ENCODE measurements at places on chromosomes 2 and 18. TPM values are rescaled to one million over a fixed set of nuclear protein-coding genes. Genes with fewer than 3 reads are reported as not detected.

DNA sequence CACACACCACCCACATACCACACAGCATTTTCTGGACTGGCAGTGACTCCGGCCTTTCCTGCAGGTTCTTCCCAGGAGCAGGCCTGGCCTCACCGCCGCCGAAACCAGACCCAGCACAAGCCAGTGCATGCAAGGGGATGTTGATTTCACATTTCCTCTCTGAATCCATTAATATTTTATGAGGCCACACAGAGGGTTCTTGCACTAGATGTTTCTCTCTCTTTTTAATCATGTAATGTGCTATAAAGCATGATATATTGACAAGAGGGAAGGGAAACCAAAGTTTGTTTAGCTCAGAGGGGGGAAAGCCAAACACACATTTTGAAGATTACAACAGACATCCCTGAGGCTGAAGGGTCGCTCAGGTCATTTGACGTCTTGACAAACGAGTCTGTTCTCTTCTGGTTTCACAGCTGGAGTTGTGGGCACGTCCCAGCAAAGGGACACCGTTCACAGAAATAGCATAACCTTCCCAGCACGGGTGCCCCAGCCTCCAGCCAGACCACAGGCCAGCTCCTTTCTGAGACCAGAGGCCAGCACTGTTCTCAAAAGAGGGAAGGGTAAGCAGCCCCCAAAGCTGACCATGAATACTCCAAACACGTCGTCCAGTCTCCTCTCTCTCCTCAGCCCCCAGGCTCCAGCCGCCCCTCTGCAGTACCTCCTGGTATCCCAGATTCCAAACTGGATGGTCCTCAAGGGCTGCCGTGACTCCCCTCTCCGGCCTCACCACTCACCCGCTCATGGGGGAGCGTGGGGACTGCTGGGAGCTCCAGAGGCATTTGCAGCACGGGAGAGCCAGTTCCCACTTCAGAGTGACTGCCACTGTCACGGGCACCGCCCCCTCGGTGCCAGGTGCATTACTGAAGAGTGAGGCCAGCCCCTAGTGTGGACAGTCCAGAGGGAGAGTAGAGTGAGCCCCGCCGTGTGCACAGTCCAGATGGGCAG, 340.3 kb upstream of the SALL3 start:
- no peak for DNase-seq

DNA sequence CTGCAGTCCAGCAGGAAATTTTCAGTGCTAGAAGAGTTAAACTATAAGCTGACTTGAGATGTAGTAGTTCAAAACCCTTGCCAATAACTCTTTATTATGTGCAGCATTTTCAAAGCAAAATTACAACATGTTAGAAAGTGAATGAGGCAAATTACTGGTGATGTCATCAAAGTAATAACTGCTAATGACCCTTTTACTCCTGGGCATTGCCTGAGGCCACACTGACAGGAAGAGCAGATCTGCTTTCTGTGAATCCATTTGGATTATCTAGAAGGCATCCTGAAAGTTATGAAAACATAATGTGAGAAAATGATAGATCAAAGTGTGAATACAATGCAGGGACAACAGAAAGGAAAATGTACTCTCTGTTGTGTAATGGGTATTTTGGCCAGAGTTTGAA, 139.6 kb upstream of the TRIB2 start:
- DNase-seq: no peak

- no peak for DNase-seq
Measured at GRCh38 chr2:57536535-57537231, 509.9 kb upstream of the VRK2 start.

- peak; percentile 81 for DNase-seq
Measured at GRCh38 chr2:237904831-237905599, 45.6 kb downstream of the RAMP1 start.

DNA sequence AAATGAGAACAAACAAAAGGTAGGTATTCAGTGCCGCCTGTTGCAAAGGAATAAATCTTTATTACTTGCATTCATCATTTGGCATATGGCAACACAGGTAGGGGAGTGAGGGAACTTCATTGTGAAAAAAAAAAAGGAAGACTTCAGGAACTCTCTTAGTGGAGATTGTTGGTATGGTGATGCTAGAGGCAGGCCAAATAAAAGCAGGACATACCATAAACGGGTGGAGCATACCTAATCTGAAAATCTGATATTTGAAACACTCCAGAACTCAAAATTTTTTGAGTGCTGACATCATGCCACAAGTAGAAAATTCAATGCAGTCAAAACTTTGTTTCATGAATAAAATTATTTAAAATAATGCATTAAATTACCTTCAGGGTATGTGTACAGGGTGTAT, 425.8 kb upstream of the SYT4 start:
- no peak for DNase-seq

TCF23 gene
- total RNA-seq: not detected

DNAH6 gene
- 0.30 TPM for total RNA-seq

ZFAND2B gene
- 31.5 TPM for total RNA-seq

DNA sequence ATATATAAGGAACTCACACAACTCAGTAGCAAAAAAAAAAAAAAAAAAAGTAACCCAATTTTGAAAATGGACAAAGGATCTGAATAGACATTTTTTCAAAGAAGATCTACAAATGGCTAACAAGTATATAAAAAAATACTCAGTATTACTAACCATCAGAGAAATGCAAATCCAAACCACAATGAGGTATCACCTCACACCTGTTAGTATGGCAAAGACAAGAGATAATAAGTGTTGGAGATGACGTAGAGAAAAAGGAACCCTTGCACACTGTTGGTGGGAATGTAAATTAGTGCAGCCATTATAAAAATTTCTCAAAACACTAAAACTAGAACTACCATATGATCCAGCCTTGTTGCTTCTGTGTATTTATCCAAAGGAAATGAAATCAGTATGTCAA, 5.8 kb upstream of the CNDP1 start:
- no peak for DNase-seq

SNORC gene
- 0.12 TPM for total RNA-seq

GRCh38 chr18:27606741-27607140, 421.6 kb upstream of the CHST9 start:
- DNase-seq: no peak

SATB2 gene
- total RNA-seq: 1.2 TPM
